ENCODE measurements at places on chromosomes 3 and 15.

GRCh38 chr3:66372681-66373350, 128.0 kb downstream of the LRIG1 start:
- no peak for DNase-seq

GRCh38 chr3:45904931-45905330, 18.6 kb downstream of the CCR9 start:
- DNase-seq = no peak

DNA sequence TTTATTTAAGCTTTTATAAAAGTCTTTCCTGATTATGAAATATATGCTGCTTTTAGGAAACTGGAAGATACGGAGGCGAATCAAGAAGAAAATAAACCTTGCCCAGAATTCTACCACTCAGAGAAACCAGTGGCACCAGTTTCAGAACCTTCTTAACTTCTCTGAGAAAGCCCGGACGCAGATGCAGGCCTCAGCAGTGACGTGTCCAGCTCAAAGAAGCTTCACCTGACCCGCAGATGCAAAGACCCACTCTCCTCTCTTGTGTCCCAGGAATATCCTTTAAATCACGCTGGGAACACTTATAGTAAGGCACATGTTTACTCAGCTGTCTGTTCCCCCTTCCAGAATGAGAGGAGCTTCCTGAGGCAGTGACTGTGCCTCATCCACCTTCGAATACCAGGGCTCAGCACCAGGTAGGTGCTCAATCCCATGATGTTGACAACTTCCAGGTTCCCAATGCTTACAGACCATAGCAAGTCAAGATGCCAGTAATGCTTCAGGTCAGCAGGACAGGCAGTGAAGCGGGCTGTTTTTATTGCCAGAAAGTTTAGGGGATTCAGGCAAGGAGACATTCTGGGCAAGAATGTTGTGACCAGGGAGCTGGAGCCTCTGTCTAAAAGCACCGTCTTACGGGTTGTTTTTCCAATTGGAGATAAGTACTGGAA, 39.9 kb upstream of the LDHAL6B start:
- DNase-seq = no peak

- no peak for DNase-seq
Measured at GRCh38 chr3:36992806-36993325, at the start of gene EPM2AIP1. Gene EPM2AIP1, minus strand, starts transcription at chr3:36993131. Its CDS starts 54 bp downstream, at chr3:36993077.

DNA sequence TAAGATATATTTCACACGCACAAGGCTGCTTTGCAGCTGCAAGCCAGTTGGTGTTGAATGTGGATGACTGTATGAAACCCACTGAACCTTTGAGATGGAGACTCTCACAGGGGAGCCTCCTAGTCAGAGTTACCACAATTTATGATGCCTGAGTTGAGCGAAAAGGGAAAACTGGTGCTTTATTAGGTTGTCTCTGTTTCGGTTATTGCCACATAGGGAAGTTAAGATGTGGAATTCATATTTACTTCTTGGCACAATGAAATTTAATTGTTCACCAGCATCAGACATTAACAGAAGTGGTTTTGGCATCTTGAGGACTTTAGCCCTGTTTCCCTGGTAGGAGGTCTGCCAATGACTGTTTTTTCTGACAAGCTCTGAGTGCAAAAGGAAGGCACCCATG, 358.2 kb downstream of the SQOR start:
- no peak for DNase-seq

GRCh38 chr3:143356839-143357238, 237.3 kb downstream of the CHST2 start:
- DNase-seq = no peak

DNA sequence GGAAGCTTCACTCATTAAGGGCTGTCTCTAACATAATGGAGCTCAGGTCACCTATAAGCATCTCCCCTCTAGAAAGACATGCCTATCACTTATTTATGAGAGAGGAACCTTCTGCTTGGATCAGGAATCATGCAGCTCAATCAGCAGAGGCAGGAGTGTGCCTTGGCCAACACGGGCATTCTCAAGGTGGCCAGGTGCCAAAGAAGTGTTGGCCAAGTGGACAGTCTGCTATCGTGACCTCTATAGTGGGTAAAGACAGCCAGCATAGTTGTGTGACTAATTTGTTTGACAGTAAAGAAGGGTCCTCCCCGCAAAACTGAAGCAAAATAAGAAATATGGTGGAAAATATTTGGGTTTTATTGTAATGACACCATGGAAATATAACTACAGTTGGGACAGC, 14.7 kb upstream of the AGTR1 start:
- DNase-seq = no peak

DNA sequence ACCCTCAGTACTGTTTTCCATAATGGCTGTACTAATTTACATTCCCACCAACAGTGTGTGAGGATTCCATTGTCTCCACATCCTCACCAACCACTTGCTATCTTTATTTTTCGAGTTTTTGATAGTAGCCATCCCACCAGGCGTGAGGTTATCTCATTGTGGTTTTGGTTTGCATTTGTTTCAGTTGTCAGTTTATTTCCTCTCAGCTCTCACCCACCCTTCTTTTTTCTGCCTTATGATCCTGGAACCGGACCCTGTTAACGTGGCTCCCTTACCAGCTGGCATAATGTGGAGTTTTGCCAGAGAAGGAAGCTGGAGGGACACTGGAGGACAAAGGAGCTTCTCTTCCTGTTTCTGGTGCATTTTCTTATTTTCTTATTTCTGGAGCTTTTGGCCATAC, 25.1 kb upstream of the SH3GL3 start:
- no peak for DNase-seq

DNA sequence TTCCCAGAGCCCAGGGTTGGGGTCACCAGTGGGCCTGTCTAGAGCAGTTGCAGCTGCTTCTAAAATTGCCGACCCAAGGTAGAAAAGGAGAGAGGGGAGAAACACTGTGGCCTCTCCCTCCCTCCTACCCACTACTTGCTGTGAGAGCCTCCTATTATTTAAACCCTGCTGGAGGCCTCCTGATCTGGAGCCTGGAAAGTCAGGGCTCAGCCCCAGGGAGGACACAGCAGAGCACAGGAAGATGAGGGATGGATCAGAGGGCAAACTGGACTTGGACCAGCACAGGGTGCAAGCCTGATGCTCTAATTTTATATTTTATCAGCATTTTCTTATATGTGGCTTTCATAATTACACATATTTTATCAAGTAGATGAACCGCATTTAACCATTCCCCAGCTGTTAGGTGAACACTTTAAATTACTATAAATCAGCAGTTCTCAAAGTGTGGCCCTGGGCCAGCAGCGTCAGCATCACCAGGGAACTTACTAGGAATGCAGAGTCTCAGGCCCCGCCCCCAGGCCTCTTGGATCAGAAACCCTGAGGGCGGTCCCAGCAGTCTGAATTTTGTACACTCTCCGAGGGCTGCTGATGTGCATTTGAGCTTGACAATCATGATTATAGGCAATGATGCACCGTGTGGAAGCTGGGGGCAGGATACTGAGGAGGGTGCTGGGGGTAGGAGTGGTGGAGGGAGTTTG, 26.7 kb downstream of the SMAD3 start:
- no peak for DNase-seq

- DNase-seq = no peak
Measured at GRCh38 chr15:95293456-95294031, 1037.0 kb upstream of the NR2F2 start.

GRCh38 chr3:141123677-141124410, 72.7 kb downstream of the SPSB4 start:
- DNase-seq = no peak

- no peak for DNase-seq
Measured at GRCh38 chr3:181839916-181840297, 128.2 kb downstream of the SOX2 start.

DNA sequence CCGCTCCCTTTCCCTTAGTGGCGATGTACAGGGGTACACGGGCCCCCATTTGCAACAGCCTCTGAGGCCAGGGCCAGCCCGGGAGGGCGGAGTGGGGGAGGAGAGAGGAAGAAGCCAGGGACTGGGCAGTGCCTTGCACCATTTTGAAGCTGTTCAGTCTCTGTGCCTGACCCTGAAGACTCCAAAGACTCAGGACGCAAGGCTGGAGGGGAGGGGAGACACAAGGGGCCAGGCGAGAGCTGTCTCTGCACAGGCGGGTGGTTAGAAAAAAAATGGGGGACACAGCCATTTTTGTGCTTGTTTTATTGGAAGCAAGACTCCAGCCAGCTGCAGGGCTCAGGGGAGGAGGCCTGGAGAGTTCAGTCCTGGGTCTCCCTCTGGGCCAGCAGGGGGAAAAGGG, 1.6 kb downstream of the RPP25 start:
- no peak for DNase-seq

DNA sequence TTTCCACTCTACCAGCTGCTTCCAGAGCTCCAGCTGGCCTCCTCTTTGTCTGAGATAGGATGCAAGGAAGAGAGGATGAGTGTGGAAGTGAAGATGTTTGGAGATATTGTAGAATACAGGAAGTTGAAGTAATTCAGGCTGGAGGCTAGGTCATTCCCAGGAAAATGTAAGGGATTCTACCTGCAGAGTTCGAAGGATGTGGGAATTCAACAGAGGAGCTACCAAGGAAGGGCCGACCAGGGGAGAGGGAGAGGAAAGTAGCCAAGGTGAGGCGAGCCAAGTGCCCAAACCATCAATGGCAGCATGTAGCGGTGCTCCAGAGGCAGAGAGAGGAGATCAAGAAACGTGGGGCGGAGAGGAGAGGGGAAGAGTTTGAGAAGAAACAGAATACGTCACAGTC, 49.0 kb upstream of the EPHB3 start:
- no peak for DNase-seq

Data from anterior cingulate cortex (tissue), 58 donors.